Activated T-helper 1 cell treated with anti-CD3 and anti-CD28 coated beads, Interleukin-12 subunit alpha, Interleukin-12 subunit beta, Interleukin-2, Interleukin-4 antibody, amounts not matched to agents 30 ng/mL and 10 ng/mL and 1 ng/mL, durations not matched to agents 14 hours and 24 hours and 36 hours (primary cell): ENCODE measurements at places on chromosomes 16 and 17. TPM values are rescaled to one million over a fixed set of nuclear protein-coding genes. Genes with fewer than 3 reads are reported as not detected.

GJC1 gene
- total RNA-seq = 4.7 and 5.7 TPM in 2 replicates

- DNase-seq = no peak
These were observed 39.0 kb upstream of the KDM8 start for GRCh38 chr16:27164352-27164751.

DNA sequence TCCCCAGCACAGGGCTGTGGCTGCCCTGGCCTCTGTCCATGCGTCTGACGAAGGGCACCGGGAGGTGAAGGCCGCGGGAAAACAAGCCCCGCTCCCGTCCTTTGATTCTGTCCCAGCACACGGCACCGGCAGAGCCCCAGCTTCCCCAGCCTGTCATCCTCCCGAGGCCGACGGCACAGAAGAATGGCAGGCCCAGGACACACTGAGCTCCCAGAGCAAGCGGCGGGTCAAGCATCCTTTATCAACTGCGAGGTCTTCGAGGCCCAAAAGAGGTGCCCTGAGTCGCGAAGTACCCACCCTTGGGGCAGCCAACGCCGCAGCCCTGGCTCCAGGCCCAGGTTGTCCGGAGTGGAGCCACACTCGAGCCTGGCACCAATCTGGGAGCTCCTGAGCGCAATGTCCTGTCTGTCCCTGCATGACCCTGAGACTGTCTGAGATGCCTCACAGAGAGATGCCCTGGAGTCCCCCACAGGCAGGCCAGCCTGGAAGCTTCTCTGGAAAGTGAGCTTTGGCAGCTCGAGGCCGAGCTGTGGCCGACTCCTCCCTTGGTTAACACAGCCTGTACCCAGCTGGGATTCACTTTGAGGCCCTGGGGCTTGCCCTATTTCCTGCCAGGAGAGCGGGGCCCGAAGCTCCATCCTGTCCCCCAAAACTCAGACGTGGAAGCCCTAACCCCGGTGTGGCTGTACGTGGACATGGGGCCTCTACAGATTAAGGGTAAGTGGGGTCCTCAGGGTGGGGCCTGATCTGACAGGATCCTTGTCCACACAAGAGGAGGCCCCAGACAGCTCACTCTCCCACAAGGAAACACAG is 23.3 kb downstream of the SLC7A5 start:
- no peak for DNase-seq

DNA sequence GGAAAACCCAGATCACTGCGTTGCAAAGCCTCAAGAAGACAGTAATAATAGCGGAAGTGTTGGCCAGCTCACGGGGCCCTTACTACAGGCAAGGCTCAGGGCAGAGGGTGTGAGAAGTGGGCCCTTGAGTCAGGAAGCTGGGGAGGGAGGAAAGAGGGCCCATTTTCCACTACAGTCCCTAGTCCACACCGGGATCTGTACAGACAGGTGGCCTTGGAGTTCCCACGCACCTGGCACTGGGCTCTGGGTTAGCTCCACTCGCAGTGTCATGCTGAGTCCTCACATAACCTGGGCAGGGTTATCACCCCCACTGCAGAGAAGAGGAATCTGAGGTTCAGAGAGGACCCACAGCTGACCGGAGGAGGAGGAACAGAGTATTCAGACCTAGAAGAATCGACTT is 16.8 kb upstream of the MTSS2 start:
- no peak for DNase-seq
